ENCODE measurements at places on chromosomes 1 and 21. TPM values are rescaled to one million over a fixed set of nuclear protein-coding genes. Genes with fewer than 3 reads are reported as not detected.

GRCh38 chr1:218384581-218384993 lies 39.5 kb downstream of the TGFB2 start:
- DNase-seq = no peak

The SSU72 gene
- total RNA-seq = 137 TPM

The TBX19 gene
- total RNA-seq = 2.0 TPM

DNA sequence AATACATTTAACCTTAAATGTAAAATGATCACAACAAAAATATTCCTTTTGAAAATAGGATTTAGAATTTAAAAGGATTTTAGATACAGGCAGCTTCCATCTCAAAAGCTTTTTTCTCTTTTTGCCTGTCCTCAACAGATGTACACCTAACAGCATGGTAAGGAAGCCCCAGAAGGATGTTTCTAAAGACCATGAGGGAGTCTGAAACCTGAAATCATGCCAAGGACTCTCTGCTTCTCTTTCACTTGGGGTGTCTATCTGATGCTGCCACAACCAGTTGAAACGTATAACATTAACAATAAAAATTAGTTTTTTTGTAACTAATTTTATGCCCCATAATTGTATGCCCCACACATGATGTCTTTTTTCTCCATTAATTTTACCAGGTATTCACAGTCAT lies 5.4 kb upstream of the ZNF281 start:
- no peak for DNase-seq

DNA sequence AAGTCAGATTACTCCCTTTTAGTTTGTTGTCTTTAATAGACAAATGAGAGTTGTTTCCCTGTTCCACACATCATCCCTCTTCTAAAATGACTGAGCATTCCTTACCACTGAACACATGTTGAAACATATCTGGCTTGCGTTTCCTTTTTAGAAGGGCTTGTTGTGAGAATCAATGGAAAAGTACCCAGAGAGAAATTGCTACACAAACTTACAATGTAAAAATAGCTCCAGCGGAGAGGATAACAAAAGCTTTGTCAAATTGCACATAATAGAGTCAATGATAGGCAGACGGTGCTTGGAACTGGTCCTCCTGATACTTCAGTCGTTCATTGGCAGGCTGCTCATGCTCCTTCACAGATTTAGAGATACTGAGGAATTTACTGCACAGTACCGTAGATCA lies 123.9 kb downstream of the CYYR1 start:
- DNase-seq = no peak

The PKNOX1 gene
- total RNA-seq = 25.1 TPM

DNA sequence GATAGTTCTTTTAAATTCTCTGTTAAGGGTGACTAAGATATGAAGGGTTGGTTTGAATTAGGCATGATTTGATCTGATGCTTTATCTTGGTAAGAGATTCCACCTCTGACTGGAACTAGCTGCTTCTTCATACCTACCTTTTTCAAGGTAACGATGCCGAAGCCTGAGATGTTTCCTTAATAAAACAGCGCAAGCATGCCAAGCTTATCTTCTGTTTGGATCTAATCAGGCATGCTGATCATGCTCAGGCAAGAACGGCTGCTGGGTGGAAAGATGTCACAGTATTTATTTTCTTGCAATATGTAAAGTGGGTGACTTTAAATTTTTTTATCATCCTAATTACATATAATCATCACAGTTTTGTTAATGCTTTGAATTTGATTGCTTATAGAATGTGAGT lies 148.7 kb downstream of the ADGRL2 start:
- DNase-seq = no peak

Measured in activated T-helper 1 cell treated with anti-CD3 and anti-CD28 coated beads, Interleukin-12 subunit alpha, Interleukin-12 subunit beta, Interleukin-2, Interleukin-4 antibody, amounts not matched to agents 30 ng/mL and 10 ng/mL and 1 ng/mL, durations not matched to agents 14 hours and 24 hours and 36 hours (primary cell).